ENCODE measurements at places on chromosomes 2 and 18.

DNA sequence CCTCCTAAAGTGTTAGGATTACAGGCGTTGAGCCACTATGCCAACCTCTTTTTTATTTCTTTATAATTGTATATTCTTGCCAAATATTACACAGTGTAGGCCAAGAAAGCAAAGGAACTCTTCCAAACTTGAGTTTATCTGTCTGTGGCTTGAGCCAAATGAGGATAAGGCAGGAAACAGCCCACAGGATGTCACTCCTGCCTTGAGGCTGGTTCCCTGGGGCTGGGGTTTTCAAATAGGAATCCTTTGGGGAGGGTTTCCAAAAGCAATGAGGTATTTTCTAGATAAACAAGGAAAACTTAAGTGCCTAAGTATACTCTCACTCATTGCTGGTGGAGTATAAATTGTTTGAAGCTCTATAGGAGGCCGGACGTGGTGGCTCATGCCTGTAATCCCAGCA is 56.4 kb downstream of the ADCY3 start:
- no peak for DNase-seq

DNA sequence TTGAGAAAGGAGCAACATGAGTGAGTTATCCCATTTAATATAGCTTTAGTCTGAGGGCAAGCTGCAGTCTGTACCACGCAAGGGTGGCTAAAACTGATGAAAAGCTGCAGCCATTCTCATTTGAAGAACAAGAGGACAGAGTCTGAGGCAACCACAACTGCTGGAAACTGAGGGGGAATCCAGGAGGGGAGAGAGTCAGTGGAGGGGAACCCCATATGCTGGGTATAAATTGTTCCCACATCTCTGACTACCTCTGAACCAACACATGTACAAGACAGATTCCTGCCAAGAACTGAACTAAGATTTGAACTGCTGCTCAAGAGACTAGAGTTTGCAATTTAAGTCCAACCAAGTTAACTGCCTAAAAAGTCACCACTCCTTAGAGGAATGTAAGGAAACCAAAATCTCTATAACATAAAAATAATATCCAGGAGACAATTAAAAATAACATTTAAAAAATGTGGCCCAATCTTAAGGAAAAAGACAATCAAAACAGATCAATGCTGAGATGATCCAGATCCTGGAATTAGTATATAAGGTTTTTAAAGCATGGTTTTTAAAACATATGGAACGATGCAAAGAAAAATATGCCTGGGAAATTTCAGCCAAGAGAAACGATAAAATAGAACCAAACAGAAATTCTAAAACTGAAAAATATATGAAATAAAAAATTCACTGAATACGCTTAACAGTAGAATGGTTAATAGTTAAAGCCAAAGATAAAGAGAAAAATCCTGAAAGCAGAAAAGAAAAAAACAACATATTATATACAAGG is 11.2 kb downstream of the CWC22 start:
- no peak for DNase-seq

DNA sequence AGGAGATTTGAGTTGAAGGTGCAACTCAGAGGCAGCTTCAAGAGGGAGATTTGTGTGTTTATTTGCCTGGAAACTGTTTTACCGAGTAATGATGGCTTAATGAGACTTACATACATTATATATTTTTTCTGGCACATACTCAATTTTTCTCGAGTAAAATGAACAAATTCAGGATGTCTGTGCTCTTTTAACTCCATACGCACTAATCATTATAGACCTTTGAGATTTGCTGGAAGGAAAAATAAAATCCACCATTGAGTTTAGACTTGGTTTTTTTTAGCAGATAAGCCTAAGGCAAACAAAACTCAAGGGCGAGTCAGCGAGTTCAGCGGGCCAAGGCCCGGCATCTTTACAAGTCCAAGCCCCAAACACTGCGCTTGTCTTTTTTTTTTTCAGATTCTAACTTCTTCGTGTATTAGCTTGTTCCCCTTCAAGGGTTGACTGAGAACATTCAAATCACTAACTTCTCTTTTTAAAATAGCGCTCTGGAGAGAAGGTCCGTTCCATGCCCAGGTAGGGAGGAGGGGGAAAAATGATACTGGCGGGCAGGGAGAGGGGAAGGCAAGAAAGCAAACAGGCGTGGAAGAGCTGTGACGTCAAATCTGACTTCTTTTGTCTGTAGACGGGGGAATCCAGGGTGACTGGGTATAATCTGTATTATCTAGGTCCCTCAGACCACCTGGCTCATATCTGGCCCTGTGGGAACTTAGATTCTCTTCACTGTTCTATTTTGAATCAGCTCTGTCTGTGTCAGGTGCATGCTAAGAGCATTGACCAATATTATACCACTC is 72.7 kb upstream of the MAP3K20 start:
- DNase-seq = no peak

DNA sequence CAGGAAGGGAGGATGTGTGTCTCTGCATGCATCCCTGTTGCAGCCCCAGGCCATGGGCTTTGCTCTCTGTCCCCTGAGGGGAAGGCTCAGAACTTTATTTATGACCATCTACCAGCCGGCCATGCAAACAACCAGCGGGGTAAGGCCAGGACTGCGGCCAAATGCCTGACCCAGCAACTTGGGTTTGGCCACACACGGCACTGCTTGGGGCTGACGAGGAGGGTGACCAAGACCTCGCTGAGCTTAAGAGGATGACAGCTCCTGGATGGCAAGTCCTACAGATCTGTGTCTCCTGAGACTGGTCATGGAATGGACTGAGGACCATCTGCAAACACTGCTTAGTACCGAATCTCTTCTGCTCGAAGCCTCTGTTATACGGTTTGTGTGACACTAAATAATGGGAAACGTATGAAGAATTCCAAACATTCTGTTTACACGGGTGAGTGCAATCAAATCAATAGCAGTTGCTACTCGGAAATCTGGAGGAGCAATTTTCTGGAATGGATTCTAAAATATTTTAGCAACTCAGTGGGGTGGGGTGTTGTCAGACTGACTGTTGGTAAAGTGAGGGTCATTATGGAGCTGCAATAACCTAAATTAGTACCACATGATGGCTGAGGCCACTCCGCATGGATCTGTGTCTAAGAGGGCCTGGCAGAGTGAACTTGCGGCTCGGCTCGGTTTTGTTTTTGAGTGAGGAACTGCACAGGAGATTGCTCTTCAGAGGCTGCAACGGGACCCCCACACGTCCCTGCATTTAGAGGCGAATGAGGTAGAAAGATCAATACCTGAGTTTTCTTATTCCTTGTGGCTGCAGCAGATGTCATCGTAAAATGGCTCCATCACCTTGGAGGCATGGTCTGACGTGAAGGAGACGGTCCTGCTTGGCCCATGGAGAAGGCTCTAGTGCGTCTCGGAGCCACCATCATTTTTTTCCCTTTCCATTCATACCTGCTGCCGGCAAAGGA is 26.6 kb downstream of the TMEM18 start:
- no peak for DNase-seq

DNA sequence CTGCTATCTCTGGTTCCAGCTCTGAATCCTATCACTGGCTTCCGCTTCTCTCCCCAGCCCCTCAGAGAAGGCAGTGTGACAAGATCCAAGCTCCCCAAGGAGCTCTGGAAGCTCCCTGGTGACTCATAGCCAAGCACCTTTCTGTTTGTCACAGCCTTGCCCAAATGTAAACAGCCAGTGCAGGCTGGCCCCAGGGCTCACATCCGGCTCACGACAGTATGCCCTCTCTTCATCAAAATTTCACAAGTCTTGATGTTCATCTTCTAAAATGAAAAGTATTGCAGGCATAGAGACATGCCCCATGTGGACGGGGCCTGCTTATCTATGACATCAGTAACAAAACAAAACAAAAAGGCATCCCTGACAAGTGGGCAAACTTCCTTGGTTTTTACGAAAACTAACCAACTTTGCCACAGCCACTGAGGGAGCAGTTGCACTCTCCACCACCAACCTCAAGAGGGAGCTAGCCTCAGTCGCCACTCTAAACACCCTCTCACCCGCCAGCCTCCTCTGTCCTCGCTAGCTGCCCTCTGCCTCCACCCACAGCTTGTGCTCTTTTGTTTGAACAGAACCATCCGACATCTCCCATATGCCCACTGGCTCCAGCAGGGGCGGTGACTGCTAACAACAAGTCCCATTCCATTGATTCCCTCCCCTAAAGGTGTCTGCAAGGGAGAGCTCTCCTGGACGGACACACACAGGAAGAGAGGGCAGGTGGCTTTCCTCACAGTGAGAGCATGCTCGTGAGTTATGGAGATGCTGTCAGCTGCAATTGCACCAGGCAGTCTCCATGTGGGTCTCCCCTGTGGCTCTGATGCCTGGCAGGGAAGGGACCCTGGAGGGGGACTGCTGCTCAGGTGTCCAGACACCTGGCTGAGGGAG is 71.0 kb upstream of the DAPL1 start:
- no peak for DNase-seq

- DNase-seq = peak; percentile 63
These were observed at the start of gene ITGA4 for GRCh38 chr2:181457121-181457740. Gene ITGA4 (plus strand): TSS chr2:181457386. CDS start chr2:181457655, 269 bp downstream.

DNA sequence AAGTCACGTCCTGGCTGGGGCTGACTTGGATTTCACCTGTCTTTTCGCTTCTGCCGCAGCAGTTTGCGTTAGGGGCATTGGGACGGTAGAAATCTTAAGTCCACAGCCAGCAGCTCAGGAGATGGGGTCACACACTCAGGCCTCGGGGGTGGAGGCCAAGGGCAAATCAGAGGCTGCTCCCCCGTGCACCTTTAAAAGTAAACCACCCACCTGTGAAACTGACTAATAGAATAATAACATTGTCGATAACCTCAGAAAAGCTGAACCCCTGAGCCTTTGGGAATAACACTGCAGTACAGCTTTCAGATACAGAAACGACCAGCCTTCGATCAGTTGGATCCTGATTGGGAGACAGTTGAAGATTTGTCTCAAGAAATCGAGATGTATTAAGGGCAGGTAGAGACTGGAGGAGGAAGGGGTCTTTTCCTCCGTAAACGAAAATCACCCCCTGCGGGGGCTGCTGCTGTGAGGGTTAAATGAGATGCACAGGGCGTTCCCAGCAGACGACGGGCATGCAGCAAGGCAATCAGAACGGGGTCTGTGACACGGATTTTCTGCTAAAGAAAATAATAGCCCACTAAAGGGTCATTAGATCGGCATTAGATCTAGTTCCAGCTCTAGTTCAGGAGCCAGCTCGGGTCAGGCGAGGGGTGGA is 16.4 kb upstream of the NFATC1 start:
- DNase-seq = no peak

GRCh38 chr2:20363578-20363977 is 12.9 kb upstream of the PUM2 start:
- DNase-seq = no peak

GRCh38 chr2:58971511-58972360 is 730.6 kb upstream of the FANCL start:
- DNase-seq = no peak

DNA sequence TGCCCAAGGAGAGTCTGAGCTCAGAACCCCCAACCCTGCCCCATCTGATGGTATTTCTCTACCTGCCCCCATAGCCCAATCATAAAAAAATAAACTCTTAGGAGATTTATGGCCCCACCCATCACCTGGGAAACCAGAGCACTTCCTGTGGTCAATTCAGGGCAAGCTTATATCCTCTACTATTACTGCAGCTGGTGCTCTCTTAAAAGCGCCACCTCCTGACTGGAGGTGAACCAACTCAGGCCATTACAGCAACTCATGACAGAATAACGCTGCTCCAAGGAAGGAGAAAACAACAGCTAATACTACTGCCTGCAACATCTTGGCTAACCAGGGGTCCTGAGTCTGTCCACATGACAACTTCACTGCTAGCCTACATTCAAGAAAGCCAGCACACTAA is 195.7 kb downstream of the MTCL1 start:
- no peak for DNase-seq

- no peak for DNase-seq
These were observed 2.2 kb upstream of the MAPRE2 start for GRCh38 chr18:35038881-35039491.

GRCh38 chr2:219446101-219446504 is 11.5 kb downstream of the SPEG start:
- peak; percentile 92 for DNase-seq
